ENCODE measurements at places on chromosomes 11 and 22.

- DNase-seq = no peak
Observed at GRCh38 chr11:8870411-8871170, 40.4 kb upstream of the AKIP1 start.

- DNase-seq = no peak
Observed at GRCh38 chr22:36328635-36329253, 59.0 kb downstream of the MYH9 start.

DNA sequence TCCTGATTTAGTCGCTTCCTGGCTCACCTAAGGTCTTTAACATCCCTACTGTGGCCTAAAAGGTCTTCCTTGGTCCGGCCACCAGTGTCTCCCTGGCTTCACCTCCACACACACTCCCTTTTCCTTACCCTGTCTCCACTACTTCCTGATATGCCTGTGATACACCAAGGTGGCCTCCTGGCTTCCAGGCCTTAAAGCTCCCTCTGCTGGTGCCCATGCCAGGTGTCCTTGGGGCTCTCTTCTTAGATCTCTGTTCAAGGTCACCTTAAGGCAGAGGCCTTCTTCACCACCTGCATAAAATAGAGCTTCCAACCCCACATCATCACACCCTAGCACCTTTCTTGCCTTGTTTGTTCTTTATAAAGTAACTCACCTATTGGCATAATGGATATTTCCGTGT is 787.7 kb downstream of the NTM start:
- DNase-seq = no peak

GRCh38 chr11:106152013-106152412 is 74.6 kb downstream of the AASDHPPT start:
- no peak for DNase-seq

GRCh38 chr11:81840380-81840779 is 893.3 kb downstream of the FAM181B start:
- DNase-seq = no peak

- no peak for DNase-seq
Observed at GRCh38 chr22:42154293-42155052, 23.9 kb upstream of the CYP2D6 start.

- DNase-seq = no peak
Observed at GRCh38 chr22:30941363-30941740, 27.2 kb downstream of the MORC2 start.

DNA sequence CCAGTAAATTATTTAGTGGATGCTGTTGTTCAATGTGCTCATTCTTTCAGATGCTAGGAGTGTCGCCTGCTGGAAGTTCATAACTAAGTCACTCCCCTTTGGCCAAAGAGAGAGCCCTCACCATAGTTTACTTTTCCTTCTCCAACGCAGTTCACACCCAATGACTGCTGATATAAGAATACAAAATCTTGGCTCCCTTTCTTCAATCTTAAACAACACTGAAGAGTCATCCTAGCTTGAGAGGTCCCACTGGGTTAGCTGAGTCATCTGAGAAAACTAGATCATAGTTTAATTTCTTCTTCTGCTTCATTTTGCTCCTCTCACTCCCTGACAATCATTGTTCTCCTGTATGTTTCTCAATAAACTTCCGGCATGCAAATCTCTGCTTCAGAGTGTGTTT is 5.4 kb upstream of the OR52L1 start:
- DNase-seq = no peak

- DNase-seq = no peak
Observed at GRCh38 chr11:85752201-85752889, 58.6 kb downstream of the SYTL2 start.

- DNase-seq = no peak
Observed at GRCh38 chr11:119319700-119320239, 2.8 kb upstream of the MCAM start.

DNA sequence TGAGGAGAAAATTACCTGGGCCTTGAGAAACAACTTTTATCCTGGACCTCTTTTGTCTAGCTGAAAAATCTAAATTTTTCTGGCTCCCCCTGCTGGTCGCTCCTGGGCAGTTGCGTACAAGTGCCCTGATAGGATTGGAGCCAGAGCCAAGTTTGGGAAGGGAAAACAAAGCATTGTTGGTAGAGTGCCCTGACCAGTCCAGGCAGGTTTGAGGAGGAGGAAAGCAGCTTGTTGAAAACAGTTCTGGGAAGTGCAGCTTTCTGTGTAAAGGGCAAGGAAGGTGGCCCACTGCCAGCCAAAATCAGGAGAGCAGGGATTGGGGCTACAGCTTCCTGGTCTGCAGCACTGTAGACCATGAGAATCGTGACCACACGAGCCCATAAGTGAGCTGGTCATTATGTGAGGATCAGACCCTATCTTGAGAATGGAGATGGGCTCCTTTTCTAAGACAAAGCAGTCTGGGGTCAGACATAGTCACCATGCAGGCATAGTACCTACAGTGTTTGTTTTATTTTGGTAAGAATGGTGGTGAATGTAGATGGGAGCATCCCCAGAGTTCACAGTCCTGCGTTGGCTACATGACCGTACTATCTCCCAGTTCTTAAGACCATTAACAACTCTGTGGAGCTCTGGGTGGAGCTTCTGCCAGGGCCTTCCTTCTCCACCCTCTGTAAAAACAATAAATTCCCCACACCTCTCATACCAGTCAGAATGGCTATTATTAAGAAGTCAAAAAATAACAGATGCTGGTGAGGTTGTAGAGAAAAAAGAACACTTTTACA is 21.3 kb upstream of the PIK3IP1 start:
- peak; percentile 60 for DNase-seq

DNA sequence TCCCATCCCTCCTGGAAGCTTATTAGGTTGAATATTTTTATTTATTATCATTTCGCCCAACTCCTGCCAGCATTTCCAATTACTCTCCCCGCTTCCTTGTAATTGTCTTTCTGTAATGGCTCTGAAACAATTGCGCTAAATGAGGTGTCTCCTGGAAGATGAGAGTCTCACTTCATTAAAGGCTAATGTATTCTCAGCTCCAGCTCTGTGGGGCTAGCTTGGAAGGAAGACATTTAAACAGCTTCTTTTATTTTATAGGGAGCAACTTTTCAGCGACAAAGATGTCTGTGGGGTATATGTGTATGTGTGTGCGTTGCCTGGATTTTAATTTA is 86.6 kb downstream of the PKNOX2 start:
- DNase-seq = no peak

GRCh38 chr11:86644291-86644690 is 28.1 kb downstream of the ME3 start:
- DNase-seq = no peak

GRCh38 chr11:11843211-11843621 is 1.4 kb downstream of the USP47 start:
- DNase-seq = no peak

DNA sequence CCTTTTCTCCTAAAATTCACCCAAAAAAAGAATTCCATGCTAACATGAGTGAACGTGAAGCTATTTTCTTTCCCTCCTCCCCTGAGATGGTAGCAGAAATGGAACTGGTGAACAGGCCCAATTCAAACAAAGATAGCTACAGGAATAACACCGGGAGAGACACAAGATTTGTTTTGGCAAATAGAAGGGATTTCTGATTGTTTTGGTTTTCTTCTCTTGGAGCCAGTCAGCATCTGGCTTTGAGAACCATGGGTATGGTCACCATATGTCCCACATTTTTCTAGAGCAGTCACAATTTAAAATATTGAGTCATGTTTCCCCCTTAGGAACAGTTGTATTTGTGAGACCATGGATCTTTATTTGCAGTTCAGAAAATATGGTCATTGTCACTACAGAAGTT is 214.1 kb downstream of the FAM76B start:
- no peak for DNase-seq

- no peak for DNase-seq
Observed at GRCh38 chr11:100883830-100884229, 196.7 kb downstream of the ARHGAP42 start.

GRCh38 chr11:30314625-30315024 is 8.3 kb upstream of the ARL14EP start:
- DNase-seq = no peak

DNA sequence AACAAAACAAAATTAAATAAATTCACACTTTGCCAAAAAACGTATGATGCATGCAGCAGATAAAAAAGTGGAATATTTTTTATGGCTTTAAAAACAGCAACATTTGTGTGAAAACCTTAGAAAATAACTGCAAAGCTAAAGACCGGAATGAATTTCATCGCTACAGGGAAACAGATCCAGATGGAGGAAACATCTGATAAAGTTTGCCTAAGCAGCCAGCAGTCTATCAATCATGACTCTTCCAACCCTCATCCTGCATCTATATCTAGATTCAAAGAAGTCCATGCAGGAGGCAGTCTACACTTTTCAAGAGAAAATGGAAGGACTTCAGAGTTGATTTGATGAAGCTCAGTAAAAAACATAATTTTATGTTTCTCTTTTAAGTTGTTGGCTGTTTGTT is 126.8 kb downstream of the SWAP70 start:
- DNase-seq = no peak

DNA sequence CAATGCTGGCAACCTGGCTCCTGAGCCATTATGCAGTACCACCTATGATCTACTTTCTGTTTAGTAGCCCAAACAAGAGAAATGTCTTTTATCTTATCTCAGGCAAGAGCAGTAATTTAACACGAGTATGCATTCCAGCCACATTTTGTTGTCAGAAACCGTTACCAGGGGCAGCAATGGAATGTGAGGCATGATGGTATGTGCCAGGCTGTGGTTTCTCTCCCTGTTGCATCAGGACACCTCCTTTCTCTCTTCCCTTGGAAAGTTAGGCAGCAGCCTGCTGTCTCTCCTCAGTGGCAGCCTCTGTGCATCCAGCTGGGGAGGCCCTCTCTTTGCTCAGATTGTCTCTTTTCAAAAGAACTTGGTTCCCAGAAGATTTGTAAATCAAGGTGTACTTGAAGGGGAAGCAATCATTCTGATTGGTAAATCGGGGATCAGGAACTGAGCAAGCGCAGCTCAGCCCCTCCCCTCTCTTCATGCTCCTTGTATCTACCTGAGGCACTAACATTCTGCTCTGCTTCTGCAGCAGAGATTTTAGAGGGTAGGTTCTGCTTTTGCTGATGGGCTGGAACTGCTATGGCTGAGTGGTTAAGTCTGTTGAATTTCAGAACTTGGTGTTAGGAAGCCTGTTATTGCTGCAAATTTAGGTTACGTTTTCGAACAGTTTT is 229.2 kb downstream of the ADAMTS15 start:
- no peak for DNase-seq

- DNase-seq = no peak
Observed at GRCh38 chr11:64130618-64131017, 35.3 kb downstream of the MACROD1 start.

- DNase-seq = no peak
Observed at GRCh38 chr22:36397131-36398093, 9.6 kb upstream of the MYH9 start.

DNA sequence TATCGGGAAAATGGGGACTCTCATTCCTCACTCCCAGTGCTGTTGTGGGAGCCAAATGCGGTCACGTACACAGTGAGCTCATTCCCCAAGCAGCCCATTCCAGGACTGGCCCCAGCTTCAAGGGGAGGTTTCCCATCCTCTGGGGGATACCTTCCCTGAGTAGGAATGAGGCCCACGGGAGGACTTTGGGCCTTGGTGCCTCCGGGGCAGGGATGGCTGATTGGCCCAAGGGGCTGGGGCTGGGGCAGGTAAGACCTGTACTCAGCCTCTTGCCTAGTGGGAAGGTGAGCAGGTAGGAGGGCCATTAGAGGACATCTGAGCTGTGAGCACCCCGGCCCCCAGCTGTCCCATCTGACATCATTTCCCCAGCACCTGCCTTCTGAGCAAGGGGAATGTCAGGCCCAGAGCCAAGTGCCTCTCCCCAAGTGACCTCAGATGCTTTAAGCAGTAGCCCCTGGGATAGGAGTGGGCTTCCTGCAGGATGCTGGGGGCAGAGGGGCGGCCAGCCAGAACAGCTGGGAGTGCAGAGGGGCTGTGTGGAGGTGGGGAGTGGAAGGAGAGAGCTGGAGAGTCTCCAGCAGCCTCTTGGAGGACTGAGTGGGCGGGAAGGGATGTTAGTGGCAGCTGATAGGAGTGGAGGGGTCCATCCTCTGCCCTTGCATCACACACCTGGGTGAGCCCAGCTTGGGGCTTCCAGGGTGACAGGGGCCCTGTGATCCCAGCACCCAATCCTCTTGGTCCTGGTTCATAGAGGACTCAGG is 58.4 kb downstream of the CD82 start:
- no peak for DNase-seq

GRCh38 chr11:117074119-117074518 is 24.1 kb downstream of the SIK3 start:
- DNase-seq = no peak

DNA sequence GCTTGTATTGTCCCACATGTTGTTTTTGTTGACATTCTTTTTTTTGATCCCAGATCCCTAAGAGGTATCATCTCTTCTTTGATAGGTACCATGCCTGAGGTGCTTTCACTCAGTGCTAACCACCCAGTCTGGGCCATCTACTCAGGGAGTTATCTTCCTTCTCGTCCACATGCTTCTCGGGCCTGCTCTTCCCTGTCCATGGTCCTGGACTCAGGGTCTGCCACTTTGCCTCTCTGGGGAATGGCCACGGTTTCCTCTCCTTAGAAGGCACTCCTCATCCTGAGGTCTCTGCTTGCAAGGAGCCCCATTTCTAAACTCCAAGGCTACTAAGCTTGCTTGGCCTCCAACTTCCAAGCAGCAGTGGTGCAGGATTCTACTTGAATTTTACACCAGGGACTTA is 227.0 kb upstream of the NCAM1 start:
- DNase-seq = no peak

GRCh38 chr11:2137202-2138067 is 1.8 kb downstream of the IGF2 start:
- DNase-seq = no peak

DNA sequence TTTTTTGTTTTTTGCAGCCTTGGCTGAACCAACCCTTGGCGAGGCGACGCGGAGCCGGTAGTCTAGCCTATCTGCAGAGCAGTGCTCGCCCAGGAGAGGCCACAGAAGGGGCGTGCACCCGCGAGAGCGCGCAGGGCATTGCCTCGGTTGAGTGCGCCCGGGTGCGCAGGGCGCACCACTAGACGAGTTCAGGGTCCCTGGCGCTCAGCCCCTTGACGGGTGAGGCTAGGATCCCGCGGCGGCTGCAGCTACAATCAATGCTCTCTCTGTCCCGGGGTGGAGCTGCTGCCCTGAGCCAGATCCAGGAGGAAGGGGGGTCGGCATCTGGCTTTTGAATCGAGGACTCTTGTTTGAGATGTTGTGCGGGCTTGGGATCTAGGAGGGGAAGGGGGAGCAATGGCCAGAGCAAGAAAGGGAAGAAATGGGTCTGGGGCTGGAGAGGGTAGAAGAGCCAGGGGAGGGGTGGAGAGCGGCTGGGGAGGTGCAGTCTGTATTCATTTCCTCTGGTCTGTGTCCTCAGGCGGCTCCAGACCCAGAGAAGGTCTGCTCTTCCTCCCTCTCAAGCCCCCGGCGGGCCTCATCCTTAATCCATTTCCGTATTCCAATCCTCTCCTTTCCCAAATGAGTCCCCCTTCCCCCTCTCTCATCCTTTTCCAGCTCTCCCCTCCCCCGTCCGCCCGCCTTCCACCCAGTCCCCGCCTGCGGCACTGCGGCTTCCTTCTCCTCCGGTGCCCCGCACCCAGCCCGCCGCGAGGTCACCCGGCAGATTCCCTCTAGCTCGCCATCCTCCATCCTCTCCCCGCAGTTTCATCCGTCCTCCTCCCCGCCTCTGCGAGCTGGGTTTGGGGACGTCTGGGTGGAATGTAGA is 797 bp downstream of the THY1 start:
- no peak for DNase-seq

GRCh38 chr11:64546176-64546575 is 44.8 kb upstream of the SLC22A12 start:
- DNase-seq = no peak

All from stimulated activated CD4-positive, alpha-beta T cell treated with anti-CD3 and anti-CD28 coated beads, TNF-alpha, amount 100 ng/mL, for 24 hours (primary cell).